ENCODE measurements at places on chromosomes 6 and 20.
A peak's percentile ranks its signal among the peaks of the same experiment; 100 is the strongest.

DNA sequence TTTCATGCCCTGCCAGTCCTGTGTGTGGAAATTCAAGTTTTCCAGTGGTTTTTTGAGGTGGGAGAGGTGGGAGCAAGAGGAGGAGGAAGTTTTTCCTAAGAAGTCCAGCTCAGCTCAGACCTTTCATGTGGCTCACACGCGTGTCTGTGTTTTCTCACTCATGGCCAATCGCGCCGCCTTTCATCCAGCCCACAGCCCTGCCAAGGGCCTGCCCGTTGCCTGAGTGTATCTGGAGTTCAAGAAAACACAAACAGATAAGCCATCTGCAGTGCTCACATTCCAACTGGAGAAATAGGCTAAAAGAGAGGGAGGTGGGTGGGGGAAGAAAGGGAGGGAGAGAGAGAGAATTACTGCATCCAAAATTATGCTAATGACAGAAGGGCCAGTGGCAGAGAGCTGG lies 12.6 kb upstream of the MPC1 start:
- no peak for DNase-seq

- DNase-seq = peak; percentile 88
Observed at GRCh38 chr6:52517502-52518278, 59.2 kb downstream of the TRAM2 start.

GRCh38 chr6:158517038-158517437 lies 42.9 kb upstream of the TMEM181 start:
- no peak for DNase-seq

DNA sequence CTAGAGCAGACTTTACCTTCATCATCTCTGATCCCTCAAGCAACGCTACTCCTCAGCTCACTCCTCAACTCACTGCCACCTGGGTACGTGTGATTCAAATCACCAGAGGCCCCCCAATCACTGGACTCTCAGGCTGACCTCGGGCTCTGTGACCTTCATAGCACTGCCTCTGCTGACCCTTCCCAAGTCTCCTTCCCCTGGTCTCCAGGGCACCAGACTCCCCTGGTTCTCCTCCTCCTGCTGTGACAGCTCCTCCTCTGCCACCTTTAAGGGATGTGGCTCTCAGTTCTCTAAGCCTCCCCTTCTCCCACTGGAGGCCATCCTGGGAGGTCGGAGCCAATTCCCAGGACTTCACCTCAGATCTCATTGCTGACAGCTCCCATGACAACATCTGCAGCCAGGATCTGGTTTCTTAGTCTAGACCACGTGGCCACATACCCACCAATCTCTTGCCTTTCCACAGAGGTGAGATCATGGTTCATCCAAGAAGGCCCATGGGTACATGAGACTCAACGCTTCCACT lies 90.4 kb downstream of the NFATC2 start:
- no peak for DNase-seq

GRCh38 chr6:31842053-31842452 lies 14.5 kb downstream of the HSPA1B start:
- no peak for DNase-seq

DNA sequence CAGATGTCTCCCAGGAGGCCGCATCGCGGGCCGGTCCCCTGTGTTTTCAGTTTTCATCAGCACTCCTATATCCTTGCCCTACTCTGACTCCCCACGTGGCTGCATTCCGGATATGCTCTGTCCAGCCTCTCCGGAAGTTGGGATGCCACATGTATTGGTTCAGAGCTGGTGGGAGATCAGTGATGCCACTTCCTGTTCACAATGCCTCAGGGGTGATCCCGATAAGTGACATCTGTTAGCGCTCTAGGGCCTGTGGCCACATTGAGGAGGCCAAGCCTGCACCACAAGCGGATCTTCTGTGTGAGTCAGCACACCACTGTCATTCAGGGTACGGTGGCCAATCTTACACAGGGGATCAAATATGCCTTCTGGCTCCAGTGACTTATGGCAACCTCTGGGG lies 57.8 kb downstream of the PPP1R3G start:
- no peak for DNase-seq

- DNase-seq = no peak
Observed at GRCh38 chr20:237929-238328, 10.9 kb downstream of the DEFB129 start.

DNA sequence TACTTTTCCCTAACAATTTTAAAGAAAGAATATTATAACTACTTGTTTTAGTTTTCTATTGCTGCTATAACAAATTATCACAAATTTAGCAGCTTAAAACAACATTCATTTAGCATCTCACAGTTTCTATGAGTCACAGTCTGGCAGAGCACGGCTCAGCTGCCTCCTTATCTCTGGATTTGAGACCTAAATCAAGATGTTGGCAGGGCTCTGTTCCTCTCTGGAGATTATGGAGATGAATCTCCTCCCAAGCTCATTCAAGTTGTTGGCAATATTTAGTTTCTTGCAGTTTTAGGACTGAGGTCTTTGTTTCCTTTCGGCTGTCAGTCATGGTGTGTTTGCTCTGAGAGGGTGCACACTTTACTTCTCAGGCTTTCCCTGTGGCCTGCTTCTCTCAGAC lies 1065.8 kb upstream of the EYS start:
- DNase-seq = peak; percentile 39

DNA sequence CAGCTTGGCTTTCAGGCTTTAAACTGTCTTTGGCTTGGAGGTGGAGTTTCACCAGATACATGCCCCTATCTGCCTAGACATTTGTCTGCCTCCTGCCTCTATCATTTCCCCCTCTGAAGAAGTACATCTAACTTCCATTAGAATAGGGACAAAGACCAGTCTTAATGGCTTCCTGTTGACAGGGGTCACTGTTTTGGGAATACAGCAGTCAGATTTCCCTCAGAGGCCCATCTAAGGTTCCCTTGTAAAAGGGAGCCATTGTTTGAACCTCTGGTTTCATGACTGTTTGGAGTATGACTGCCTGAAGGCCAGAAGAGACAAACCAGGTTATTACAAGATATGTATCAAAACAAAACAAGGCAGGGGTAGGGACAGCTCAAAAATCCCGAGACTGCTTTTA lies 665.7 kb upstream of the GJE1 start:
- DNase-seq = no peak

DNA sequence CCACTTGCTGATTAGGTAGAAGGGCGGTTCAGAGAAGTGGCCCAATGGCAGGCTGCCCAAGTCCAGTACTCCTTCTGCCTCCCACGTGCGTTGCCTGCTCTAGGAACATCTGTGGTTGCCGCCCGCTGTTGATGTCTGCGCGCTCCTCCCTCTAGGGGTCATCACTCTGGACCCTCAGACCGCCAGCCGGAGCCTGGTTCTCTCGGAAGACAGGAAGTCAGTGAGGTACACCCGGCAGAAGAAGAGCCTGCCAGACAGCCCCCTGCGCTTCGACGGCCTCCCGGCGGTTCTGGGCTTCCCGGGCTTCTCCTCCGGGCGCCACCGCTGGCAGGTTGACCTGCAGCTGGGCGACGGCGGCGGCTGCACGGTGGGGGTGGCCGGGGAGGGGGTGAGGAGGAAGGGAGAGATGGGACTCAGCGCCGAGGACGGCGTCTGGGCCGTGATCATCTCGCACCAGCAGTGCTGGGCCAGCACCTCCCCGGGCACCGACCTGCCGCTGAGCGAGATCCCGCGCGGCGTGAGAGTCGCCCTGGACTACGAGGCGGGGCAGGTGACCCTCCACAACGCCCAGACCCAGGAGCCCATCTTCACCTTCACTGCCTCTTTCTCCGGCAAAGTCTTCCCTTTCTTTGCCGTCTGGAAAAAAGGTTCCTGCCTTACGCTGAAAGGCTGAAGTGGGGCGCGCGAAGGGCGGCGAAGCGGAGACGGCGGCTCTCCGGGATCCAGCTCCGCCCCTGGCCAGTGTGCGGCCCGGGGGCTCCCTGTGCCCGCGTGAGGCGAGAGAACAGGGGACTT lies 8.5 kb downstream of the TRIM15 start:
- no peak for DNase-seq

- DNase-seq = no peak
Observed at GRCh38 chr6:108836061-108836460, 12.2 kb upstream of the ARMC2 start.

GRCh38 chr20:50919567-50919966 lies 11.7 kb downstream of the ADNP start:
- no peak for DNase-seq

- no peak for DNase-seq
Observed at GRCh38 chr6:131838051-131838450, 30.2 kb downstream of the ENPP1 start.

- no peak for DNase-seq
Observed at GRCh38 chr20:20847814-20848213, 135.4 kb upstream of the RALGAPA2 start.

DNA sequence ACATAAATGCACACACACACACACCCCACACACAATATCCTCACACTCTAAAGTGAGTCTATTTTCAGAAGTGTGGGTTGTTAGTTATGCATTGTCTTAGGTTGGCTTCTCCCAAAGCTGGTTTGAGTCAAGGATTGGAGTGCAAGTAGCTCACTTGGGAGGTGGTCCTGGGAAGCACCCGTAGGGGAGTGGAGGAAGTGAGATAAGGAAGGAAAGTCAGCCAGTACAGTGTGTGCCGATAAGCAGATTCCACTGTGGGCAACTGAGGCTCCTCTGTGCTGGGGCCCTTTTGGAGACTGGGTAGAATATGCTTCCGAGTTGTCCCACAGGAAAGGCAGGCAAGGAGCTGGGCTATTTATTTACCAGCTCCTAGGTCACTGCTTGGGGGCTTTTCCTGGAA lies 67.2 kb downstream of the PLCB4 start:
- DNase-seq = no peak

GRCh38 chr20:16433293-16433580 lies 140.0 kb downstream of the KIF16B start:
- DNase-seq = no peak

DNA sequence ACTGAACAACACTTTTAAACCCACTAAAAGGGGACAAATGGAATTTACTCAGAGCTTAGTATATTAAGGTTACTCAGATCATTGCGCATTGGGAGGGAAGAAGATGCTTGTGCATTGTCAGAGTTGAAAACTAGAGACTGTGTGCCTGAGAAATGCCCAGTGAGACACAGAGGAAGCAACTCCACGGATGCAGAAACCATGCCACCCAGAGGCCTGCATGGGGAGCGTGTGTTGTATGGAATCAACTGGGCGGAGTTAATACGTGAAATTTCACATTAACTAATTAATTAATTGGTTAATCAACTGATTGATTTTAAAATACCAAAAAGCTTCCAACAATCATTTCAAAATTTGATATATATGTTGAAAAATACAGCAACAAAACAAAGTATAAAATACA lies 391.6 kb downstream of the PLCB1 start:
- DNase-seq = no peak

DNA sequence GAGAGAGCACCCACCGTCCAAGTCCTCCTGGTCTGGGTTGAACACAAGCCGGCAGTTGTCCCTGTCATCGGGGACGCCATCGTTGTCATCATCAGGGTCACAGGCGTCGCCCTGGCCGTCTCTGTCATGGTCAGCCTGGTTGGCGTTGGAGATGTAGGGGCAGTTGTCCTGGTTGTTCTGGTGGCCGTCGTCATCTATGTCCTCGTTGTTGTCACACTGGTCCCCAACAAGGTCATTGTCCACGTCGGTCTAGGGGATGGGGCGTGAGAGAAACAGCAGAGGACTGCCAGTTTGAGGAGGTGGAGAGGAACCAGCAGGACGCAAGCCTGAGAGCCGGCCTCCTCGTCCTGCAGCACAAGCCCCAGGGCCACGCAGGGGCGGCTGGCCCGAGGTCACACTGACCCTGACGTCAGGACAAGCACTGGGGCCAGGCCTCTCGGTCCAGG lies 28.5 kb downstream of the THBS2 start:
- DNase-seq = no peak

GRCh38 chr6:127786109-127786508 lies 114.7 kb downstream of the THEMIS start:
- DNase-seq = peak; percentile 32

DNA sequence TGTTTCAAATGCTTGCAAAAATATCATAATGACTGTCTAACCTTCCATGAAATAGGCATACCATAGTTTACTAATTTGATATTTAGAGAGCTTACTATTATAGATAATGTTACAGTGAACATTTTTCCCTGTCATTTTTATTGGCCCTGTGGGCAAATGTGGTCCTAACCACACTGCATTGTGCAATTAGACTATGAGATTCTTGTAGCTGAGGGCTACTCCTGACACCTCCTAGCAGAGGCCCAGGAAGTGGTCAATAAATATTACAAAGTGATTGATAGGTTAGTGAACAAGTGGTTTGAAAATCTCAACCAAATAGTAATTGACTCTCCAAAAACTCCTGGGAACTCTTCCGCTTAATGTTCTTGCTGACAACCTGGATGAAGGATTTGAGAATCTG lies 160.5 kb upstream of the KCNG1 start:
- DNase-seq = no peak

DNA sequence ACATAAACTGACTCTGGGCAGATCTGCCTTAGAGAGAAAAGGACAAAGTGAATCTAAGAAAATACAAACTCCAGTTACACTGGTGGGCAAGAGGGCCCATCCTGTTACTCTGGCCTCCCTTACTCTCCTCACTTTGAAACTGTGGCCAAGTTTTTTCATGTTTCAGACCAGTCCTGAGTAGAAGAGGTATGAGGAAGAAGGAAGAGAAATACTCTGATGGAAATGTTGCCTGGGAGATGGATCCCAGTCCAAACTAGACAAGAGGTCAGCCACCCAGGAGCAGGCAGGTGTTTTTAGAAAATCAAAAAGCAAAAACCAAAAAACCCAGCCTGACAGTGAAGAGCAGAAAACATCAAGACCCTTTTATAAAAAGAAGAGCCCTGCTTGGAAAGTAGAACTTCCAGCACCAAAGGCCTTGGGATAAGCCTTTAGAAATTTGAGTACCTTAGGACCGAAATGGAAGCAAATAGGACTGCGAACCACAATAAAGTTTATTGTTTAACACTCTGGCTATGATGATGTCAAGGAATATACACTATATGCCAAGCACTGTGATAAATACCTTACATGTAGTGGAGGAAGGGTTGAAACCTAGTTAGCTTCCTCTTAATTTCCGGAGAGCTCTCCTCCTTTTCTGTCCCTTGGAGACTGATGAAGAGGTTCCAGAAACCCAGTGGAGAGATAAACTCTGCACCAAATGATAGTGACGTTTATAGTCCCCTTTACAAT lies 123.1 kb downstream of the KLHL32 start:
- no peak for DNase-seq

DNA sequence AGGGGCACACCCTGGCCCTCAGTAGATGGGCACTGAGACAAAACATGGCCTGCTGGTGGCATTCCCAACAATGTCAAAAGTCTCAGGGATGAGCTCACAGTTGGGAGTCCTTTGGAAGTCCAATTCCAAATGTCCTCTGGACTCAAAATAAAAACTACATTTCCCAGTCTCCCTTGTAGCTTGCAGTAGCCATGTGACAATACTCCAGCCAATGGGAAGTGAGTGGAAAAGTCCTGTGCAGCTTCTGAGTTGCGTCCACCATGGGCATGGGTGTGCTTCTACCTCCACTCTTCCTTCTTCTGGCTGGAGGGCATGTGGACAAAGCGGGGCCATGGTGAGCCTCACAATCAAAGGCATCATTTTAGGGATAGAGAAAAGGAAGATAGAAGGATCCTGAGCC lies 5.8 kb upstream of the ADAM33 start:
- DNase-seq = peak; percentile 69

- peak; percentile 40 for DNase-seq
Observed at GRCh38 chr6:11525468-11526155, 11.9 kb upstream of the TMEM170B start.

All from muscle of back (tissue), 13 donors.